Urothelium cell line (cell line): ENCODE measurements at places on chromosomes 11 and 22.

GRCh38 chr22:32660292-32660691, 141.2 kb upstream of the TIMP3 start:
- DNase-seq: peak; percentile 62

GRCh38 chr11:10688401-10688800, 5.2 kb downstream of the IRAG1 start:
- DNase-seq: peak; percentile 59

- DNase-seq: peak; percentile 88
These were observed 34.2 kb upstream of the VPREB1 start for GRCh38 chr22:22210375-22210774.

DNA sequence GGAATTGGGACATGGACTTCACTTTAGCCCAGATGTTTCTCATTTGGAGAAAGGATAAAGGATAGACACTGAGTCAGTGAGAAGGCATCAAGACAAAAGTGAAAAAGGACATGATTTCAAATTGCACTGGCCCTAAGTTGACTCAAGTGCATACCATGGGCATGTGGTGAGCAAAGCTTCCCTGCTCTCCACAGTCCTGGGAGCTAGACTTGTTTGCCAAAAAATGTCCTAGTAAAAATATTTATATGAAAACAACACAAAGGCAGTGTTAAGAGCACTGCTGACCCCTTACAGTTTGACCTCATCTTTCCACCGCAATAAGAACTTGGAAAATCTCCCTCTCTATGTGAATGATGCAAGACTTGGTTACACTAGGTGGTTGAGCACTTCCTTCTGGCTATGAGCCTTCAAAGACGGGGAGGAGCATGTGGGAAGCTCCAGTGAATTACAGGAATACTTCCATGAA, 46.5 kb upstream of the FIBIN start:
- peak; percentile 48 for DNase-seq

- no peak for DNase-seq
These were observed 35.3 kb downstream of the LDHAL6A start for GRCh38 chr11:18490736-18491485.

DNA sequence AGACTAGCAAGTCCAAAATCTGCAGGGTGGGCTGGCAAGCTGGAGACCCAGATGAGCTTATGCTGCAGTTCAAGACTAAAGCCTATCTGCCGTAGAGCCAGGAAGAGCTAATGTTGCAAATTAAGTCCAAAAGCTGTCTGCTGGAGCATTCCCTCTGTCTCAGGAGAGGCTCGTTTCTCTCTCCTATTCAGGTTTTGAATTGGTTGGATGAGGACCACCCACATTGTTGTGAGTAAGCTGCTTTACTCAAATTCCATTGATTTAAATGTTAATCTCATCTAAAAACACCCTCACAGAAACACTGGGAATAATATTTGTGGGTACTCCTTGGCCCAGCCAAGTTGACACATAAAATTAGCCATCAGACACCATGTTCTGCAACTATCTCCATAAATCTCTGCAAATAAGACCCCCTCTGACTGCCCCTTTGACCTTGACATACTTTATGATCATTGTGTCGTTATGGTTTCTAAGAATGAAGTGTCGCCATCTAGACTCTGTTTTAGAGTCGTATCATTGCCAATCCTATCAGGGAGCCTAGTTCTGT, 16.8 kb upstream of the CUL5 start:
- DNase-seq: no peak

DNA sequence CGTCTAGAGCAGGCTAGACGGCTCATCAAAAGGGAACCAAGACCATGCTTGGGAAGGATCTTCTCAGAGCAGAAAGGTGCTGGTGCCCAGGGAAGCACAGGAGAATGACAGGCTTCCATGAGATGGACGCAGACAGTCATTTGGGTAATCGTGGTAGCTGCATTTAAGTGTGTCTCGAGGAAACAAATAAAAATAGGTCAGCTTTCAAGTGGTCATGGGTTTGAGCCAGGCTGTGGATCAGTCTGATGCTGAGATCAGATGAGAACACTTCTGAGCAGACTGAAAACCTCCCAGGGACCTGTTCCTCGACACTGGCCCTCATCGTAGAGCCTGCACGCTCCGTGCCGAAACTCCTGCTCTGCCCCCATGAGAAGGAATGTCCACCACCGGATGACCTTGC, 4.7 kb downstream of the CARS1 start:
- DNase-seq: no peak

- DNase-seq: no peak
These were observed 46.5 kb downstream of the FCHSD2 start for GRCh38 chr11:73095613-73096012.

- no peak for DNase-seq
These were observed 4.6 kb downstream of the HMBS start for GRCh38 chr11:119089319-119089718.

GRCh38 chr11:83249972-83250593, 36.1 kb downstream of the CCDC90B start:
- peak; percentile 34 for DNase-seq

GRCh38 chr11:44226945-44227344, 83.0 kb downstream of the ALX4 start:
- DNase-seq: no peak

- DNase-seq: no peak
These were observed 9.1 kb downstream of the SLN start for GRCh38 chr11:107702723-107703122.

DNA sequence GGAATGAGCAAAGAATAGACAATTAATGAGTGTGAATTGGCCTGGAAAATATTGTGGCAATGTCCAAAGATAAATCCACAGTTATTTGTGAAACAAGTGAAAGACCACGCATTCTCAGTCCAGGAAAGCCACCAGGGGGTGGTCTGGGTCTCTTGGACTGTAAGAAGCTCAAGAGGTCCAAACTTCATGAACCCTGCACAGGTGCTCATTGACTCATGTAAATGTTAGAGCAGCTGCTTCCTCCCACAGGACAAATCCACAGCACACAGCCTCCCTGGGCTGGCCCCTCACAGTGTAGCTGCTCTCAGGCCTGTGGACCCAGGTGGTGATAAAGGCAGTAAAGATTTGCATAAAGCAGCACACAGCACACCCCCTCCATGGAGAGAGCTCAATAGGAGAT, 114.0 kb downstream of the ZNF280B start:
- DNase-seq: no peak
